NCI-H1105 treated with DMSO at 0.1 percent for 48 hours (cell line): ENCODE measurements at places on chromosomes 5 and 9.

DNA sequence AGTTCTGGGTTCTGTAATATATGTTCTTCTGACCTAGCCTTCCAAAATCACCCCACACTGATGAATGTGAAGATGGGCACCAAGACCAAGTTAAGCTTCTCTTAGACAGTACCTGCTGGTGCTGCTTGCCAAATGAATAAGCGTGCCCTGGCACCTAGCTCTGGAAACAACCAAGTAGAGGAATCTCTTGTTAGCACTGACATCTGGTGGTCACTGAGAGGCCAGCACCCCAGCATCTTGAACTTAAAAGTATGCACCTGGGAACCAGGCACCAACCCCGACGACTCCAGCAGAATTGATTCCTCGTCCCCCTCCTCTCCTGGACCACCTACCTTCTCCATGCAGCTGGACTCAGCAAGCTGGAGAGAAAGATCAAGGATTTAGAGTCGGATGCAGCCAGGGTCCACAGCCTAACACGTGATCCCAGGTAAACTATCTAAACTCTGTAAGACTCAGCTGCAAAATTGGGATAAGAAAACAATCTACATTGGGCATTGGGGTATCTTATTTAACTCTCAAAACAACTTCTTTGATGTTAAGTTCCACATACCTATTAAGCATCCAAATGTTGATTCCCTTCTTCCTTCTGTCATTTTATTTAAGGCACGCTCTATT, 89.8 kb downstream of the SLC1A3 start:
- DNase-seq = peak; percentile 42

DNA sequence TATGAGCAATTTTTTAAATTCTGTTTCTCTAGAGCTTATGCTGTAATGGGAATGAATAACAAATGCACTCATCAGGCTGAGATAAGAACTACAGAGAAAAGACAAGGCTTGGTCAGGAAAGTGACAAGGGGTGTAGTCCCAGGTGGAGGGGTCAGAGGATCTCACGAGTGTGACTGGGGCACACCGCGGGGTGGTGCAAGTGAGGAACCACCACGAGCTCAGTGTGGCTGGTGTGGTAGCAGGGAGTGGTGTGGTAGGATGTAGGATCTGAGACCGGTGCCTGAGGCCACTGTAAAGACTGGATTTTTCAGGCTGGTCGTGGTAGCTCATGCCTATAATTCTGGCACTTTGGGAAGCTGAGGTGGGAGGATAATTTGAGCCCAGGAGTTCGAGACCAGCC, 9.0 kb downstream of the ANXA6 start:
- DNase-seq = no peak

- DNase-seq = no peak
These were observed 103.4 kb downstream of the TTC39B start for GRCh38 chr9:15203581-15203980.

- no peak for DNase-seq
These were observed 5.6 kb upstream of the ABLIM3 start for GRCh38 chr5:149135536-149136201.

DNA sequence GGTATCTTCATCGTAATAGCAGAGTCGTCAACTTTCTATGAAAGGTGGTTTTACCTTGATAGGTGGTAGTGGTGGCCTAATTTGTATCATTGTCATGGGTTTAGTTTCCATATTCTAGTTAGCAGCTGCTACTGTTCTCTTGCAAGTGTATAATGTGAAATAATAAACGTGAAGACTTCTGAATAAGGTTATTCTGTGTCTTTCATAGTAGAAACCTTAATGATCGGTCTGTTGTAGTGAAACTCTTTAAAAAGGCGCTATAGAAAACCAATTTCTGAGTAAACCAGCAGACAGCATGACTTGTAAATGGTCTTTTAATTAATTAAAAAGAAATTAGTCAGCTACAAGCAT, 1.6 kb downstream of the SET start:
- no peak for DNase-seq

- DNase-seq = peak; percentile 83
These were observed at the start of gene NANS for GRCh38 chr9:98056269-98057137. NANS (plus strand) TSS chr9:98056732; CDS start chr9:98056809, 77 bp downstream.

DNA sequence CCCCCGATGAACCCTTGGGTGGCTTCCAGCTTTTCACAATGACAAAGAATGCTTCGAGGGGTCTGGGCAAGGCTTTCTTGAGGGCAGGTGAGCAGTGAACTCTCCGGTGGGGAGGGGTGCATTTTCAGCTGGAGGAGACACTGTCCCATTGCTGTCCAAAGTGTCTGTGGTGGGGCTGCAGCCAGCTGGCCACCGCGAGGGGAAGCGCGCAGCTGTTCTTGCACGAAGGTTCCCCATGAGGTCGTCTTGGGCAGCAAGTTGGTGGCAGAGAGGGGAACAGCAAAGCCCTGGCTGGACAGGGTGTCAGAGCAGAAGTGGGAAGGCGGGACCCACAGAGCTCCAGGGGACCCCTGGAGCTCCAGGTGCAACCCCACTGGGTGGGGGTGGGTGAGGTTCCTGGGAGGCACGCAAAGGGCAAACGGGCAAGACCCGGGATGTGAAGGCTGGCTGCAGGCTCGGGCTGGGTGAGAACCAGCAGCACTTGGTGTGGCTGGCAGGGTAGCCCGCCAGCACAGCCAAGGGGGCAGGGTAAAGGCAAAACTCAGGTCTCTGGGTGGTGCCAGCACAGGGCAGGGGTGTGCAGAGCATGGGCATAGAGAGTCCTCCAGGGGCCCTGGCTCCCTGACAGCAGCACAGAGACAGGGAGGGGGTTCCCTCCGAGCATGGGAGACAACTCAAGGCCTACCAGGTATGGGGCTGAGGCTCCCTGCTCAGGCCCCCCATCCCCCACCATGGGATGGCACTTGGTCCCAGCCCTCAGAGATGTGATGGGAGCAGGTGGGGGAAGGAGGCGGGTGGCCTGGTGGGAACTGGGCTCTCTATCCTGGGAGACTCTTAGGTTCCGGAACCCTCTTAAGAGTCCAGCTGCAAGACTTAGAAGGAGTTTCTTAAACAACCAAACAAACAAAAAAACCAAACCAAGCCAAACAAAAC, 26.6 kb downstream of the TSPAN17 start:
- DNase-seq = no peak

GRCh38 chr9:105299190-105299854, 54.9 kb downstream of the SLC44A1 start:
- no peak for DNase-seq

DNA sequence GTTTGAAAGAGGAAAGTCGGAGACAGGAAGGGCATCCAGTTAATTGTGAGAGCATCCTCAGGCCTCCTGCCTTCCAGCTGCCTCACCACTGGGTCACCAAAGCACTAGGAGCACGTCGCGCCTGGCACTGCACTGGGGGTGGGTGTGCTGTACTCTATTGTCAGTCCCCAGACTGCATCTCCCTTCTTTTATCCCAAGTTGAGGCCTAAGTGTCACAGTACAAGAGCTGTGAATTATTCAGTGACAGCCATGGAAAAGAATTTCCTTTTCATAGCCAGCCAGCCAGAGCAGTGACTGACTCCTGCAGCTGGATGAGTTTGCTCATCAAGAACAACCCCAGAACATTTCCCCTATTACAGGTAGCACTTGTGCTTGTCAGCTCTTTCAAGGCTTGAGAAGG, 16.3 kb downstream of the CLTA start:
- DNase-seq = no peak

- no peak for DNase-seq
These were observed 47.2 kb downstream of the ARHGEF28 start for GRCh38 chr5:73673161-73673591.

DNA sequence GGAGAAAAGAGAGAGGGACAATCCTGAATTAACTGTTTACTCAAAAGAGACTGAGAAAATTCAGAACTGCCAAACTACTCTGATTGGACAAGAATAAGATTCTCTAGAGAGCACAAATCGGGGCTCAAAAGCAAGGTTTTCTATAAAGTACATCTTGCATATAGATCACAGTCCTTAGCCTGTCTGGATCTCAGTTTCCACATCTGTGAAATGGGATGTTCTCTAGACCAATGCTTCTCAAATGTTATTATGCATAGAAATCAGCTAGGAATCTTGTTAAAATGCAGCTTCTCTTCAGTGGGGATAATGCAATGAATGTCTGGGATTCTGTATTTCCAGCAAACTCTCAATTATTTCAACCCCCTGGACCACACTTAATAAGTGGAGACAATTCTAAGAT, 231.6 kb downstream of the ESM1 start:
- no peak for DNase-seq

- peak; percentile 67 for DNase-seq
These were observed at the start of gene NIM1K for GRCh38 chr5:43191740-43192557. NIM1K (plus strand) TSS chr5:43192225; CDS start chr5:43245776, 53,551 bp downstream.

GRCh38 chr9:133534346-133535291, at the start of gene ADAMTSL2:
ADAMTSL2 (plus strand) TSS chr9:133534704; CDS start chr9:133536713, 2,009 bp downstream.
- DNase-seq = peak; percentile 91

DNA sequence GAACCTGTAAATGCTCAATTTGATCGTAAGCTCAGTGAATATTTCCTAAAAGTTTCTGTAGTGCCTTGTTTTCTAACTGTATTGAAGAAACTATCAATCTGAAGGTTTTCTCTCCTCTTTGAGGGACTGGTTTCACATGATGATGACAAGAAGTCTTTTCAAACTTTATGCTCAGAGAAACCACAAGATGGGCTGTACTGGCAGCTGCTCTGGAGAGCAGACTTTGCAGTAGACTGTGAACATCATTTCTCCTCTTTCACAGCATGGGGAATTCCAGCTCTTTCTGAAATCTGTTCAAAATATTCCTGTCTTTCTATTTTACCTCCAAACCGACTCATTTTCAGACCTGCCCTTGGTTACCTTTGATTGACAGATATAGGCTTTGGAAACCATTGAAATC, 194.4 kb downstream of the IZUMO3 start:
- no peak for DNase-seq

DNA sequence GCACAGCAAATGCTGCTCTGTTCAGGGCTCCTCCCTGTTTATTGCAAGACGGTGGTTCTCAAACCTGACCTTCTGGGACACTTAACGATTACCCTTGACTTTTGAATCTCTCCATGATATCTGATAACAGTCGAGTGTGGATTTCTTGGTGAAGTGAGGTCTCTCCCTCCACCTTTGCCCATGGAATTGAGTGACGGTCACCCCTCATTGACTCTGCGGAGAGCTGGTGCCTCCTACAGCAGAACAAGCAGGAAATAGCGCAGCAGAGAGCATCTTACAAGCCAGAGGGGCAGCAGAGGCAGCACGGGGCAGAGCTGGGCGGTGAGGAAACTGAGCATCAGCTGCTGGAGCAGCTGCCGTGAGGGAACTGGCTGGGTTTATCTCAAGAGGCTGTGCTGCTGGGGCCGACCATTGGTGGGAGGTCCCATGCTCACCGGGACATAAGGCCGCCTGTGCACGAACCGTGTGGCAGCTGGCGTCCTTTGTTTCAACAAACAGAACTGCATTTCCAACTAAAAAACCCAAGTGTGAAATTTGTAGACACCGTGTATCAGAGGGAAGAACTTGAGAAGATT, 189.8 kb downstream of the MTRR start:
- no peak for DNase-seq

DNA sequence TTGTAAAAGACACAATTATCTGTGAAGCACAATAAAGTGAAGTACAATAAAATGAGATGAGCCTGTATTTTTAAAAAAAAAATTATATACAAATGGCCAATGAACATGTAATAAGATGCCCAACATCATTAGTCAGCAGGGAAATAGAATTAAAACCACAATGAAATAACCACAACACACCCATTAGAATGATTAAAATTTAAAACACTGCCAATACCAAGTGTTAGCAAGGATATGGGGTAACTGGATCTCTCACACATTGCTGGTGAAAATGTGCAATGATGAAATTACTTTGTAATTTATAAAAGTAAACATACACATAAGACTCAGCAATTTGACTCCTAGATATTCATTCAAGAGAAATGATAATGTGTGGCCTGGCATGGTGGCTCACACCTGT, 62.8 kb downstream of the SHOC1 start:
- DNase-seq = no peak

DNA sequence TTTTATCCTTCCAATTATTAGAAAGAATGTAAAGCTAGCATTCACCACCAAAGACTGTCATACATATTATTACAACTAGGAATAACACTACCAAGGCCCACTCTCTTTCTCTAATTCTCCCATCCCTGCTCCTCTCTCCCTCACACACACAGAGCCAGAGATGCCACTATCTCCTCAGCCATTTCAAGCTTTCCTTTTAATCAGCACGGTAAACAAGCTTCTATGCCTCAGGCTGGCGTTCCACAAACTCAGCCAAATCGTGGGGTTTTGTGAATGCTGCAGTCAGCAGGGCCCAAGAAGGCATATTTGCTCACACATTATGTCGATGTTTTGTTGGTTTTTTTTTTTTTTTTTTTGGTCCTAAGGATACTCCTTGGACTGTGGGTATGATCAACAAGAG, 979.9 kb upstream of the DMAC1 start:
- no peak for DNase-seq

DNA sequence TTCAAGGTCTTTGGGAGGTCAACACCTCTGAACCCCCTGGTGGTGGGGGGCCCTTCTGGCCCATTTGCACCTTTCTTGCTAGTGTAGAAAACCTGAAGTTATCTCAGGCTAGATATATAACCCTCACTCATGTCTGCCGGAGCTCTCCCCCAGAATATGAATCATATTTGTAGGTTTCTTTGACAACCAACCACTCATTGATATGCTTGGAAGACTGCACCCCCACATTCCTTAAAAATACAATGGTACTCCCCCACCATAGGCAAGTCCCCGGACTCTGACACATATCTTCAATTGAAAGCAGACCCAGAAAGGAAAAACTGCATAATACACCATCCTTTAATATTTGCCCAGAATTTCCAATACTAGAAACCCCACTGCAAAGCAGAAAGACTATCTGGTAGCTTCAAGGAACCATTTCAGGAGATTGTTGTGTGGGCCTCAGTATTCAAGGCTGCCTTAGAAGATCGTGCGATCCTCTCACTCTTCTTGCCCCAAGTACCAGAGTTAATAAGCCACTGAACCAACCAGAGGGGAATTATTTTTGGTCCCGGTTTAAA, 978 bp upstream of the UBE2B start:
- no peak for DNase-seq

GRCh38 chr9:112757282-112757883, 6.8 kb downstream of the SNX30 start:
- DNase-seq = no peak

DNA sequence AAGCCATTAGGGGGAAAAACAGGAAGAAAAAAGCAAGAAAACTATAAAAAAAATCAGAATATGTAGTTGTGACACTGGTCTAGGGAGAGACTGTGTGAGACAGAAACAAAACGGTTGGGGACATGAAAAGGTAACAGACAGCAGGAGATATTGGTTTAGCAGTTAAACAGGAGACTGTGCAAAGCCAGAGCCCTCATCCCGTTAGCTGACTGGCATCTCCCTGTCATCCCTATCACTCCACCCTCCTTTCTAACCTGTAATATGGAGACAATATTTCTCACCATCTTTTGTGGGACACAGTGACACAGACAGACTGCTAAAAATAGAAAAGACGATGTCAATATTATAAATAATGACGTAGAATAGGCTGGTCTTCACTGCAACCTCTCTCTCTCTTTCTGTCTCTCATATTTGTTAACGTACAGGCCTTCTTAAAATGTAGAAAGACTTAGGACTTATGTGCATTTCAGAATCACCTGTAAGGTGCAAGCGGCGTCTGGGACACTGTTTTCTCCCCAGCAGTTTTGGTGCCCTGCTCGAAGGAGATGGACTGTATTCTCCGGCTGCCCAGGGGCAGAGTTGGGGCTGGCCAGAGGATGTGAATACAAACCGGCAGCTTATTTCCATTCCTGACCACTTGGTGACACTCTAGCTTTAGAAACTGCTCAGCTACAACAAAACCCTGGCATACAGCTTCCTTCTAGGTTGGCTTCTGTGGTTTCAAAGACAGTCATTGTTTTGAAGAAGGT, 190.6 kb downstream of the MAT2B start:
- DNase-seq = peak; percentile 45
